ENCODE measurements at places on chromosomes 2 and 18.
A peak's percentile ranks its signal among the peaks of the same experiment; 100 is the strongest.

- DNase-seq, result peak; percentile 96
Measured at GRCh38 chr18:48538531-48539405, at the start of gene CTIF. CTIF (plus strand) TSS chr18:48539031; CDS start chr18:48619566, 80,535 bp downstream.

DNA sequence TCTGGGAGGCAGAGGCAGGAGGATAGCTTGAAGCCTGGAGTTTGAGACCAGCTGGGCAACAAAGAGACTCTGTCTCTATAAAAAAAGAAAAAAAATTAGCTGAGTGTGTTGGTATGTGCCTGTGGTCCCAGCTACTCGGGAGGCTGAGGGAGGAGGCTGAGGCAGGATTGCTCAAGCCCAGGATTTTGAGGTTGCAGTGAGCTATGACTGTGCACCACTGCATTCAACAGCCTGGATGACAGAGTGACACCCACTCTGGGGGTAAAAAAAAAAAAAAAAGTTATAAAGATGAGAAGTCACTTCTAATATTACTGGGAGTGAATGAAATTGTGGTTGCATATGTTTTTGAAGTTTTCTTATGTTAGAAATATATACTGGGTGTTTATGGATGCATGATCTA lies 71.6 kb downstream of the C2orf74 start:
- DNase-seq, result no peak

GRCh38 chr2:66478731-66479316 lies 43.9 kb downstream of the MEIS1 start:
- DNase-seq, result no peak

GRCh38 chr2:24008672-24009366 lies 1.1 kb upstream of the MFSD2B start:
- no peak for DNase-seq

DNA sequence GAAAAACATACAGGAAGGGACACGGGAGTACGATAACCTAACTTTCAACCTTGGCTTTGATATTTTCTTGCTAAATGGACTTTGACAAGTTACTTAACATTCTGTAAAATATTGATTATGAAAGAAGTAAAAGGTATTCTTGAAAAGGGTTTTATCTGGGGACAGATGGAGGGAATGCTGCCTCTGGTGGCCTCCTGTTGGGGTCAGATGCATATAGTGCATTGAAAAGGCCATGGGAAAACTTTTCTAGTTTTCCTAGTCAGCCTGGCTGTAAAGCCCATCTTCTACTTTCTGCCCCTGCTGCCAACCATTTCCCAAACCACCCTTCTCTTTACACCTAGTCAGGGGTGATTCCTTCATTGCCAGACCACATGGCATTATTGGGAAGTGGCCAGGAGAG lies 22.2 kb upstream of the MSTN start:
- DNase-seq, result no peak

DNA sequence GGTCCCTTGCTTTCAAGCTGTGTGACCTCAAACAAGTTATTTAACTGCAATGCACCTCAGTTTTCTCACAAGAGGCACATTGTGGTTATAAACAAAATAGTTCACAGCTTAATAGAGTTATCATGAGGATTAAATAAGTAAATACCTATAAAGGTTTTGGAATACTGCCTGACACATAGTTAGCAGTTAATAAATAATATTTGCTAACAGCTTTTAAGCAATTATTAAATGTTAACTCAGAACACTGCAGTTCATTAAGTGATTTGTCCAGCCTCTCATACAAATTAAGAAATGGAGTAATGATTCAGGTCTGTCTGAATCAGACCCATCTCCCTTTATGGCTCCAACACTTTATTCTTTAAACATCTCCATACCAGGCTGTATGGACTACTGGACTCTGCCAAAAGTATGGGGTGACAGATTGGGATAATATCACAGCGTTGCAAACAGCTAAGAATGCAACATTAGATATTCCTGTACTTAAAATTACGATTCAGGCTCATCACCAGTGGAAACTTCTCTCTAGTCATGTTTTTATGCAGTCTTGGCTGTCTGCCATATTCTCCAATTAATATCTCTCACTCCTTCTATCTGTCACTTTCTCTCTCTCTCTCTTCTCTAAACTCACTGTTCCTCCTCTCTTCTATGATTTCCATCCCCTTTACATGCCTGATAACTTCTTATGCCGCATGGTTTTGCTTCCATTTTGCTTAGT lies 370.6 kb upstream of the UBE2E3 start:
- DNase-seq, result no peak

DNA sequence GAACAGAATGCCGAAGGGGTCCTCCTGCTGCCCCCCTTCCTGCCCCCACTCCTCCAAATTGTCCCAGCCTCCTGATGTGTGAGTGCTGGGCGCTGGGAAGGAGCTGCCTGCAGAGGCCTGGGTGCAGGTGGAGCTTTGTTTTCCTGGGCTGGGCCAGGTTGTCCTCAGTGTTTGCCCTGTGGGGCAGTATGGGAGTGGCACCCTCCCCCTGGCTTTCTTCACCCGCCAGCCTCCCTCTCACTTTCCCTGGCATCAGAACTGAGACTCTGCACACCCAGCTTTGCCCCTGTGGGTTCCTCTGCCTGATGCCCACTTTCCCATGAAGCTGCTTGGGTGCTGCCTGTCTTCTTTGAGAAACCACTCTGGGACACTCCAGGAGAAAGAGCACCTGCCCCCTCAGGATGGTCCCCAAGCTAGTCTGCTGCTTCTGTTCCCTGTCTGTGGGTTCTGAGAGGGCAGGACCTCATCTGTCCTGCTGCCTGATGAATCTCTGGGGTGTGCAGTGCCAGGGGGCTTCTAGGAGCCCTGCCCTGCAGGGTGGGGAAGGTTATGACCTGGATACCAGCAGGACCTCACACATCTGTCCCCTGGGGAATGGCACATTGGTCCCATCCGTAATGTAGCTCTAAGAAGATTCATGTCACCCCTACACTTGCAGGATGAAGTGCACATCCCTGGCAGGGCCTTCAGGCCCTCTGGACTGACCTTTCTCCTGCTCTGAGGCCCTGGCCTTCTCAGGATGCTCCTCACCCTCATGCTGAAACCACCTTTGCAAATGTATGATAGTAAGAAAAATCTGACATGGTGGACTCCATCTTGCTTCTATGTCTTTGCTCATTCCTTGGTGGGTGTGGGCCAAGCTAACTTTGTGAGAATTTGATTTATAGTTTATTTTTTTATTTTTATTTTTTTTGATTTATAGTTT lies 146.8 kb upstream of the HS6ST1 start:
- DNase-seq, result no peak

DNA sequence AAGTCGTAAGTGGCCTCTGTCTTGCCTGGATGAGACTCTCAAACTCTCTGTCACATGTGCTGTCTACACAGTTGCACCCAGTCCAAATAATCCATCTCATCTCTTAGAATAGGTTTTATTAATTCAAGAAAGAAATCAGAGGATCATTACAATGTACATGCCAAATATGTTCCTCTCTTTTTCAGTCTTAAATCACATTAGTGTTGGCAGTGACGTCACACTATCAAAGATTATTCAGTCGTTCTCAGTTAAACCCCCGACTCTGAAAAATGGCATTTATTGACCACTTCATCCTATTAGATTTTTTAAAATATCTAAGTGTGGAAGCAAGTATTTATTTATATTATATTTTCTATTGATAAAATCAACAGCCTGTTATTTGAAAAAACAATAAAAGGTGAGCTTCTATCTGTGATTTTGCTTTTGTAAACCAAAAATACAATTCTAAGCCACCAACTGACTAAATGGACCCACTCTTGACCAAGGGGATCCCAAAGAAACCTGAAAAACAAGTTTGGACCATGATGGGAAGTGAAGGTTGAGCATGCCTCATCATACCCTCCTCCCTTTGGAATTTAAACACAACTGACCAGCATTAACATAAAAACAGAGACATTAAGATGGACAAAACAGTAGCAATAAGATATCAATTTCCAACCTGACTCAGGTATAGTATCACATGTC lies 1894.4 kb upstream of the LRRTM1 start:
- DNase-seq, result no peak

DNA sequence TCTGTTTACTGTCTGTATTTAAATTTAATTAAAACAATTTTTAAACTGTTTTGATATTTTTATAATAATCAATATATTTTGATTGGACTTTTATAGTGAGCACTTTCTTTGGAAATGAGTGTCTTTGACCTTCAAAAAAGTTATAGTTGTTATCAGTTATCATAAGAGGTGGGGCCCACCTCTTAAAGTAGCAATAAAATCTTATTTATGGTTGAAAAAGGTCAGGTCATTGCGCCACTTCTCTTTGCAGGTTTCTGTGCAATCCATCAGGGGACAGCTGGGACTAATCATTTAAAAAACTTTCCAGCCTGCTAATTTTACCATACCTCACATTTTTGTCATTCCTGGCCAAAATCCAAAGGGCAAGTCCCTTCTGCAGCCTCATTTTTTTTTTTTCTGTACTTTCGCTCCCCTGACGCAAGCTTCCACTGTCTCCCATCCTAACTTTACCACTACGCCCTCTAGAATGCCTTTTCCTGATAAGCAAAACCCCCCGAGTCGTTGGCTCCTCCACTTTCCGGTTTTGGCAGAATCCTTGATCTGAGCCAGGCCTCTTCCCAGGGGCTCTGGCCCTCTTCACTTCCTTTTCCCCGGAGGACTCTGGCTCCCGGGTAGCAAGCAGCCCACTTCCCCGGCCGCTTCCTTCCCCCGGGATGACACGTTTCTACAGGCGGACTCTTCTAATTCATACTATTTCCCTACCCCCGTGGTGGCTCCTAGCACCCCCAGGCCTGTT lies 1.1 kb upstream of the SEH1L start:
- DNase-seq, result peak; percentile 60

DNA sequence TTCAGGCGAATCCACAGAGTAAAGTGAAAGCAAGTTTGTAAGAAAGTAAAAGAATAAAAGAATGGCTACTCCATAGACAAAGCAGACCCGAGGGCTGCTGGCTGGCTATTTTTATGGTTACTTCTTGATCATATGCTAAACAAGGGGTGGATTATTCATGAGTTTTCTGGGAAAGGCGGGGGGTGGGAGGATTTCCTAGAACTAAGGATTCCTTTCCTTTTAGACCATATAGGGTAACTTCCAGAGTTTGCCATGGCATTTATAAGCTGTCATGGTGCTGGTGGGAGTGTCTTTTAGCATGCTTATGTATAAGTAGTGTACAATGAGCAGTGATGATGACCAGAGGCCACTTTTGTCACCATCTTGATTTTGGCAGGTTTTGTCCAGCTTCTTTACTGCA lies 59.8 kb downstream of the SLC4A3 start:
- DNase-seq, result peak; percentile 22
